ENCODE measurements at places on chromosomes 1 and 21.

DNA sequence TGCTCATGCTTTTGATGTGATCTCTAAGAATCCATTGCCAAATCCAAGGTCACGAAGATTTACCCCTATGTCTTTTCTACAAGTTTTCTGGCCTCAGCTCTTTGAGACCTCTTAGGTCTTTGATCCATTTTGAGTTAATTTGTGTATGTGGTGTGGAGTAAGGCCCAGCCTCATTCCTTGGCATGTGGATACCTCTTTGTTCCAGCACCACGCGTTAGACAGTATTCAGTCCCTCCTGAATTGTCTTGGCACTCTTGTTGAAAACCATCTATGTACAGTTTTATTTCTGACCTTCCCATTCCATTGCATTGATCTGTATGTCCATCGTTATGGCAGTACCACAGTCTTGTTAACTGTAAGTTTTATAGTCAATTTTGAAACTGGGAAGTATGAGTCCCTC lies 8.0 kb upstream of the FTCD start:
- no peak for DNase-seq

- no peak for DNase-seq
These were observed 8.8 kb upstream of the REN start for GRCh38 chr1:204174958-204175357.

DNA sequence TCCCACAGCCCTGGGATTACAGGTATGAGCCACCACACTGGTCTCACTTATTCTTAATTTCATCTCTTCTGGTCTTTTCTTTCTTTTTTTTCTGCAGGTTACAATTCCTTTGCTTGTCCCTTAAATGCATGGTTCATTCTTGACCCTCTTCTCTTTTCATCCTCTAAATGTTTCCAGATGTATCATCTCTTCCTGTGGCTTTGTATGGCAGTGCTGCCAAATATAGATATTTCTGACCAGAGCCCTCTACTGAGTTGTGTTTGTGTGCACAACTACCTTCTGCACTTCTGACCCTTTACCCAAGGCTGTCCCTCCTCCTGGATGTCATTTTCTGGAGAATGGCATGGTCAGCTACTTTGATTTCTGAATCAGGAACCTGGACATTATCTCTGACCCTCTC lies 32.5 kb downstream of the OLFML3 start:
- DNase-seq, result no peak

DNA sequence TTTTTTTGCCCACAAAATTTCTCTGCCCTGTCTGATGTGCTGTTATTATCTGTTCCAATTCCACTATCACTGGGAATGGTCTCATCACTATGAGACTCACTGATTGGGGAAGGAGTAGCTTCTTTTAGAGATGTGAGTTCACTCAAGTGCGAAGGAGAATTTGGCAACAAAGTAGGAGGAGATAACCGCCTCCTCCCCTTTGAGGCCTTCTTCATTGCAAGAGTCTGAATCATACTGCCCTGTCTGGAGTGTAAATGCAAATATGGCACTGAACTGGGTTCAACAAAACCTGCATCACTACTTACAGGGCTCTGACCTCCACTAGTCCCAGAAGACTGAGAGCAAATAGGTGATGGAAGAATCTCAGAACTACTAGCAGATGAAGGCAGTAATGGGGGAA lies 83.4 kb downstream of the ASH1L start:
- DNase-seq, result no peak

GRCh38 chr1:4526747-4527146 lies 127.7 kb upstream of the AJAP1 start:
- DNase-seq, result no peak

GRCh38 chr1:222791006-222791710 lies 23.7 kb upstream of the DISP1 start:
- no peak for DNase-seq

- no peak for DNase-seq
These were observed 5.3 kb upstream of the DPH5 start for GRCh38 chr1:101030881-101031280.

DNA sequence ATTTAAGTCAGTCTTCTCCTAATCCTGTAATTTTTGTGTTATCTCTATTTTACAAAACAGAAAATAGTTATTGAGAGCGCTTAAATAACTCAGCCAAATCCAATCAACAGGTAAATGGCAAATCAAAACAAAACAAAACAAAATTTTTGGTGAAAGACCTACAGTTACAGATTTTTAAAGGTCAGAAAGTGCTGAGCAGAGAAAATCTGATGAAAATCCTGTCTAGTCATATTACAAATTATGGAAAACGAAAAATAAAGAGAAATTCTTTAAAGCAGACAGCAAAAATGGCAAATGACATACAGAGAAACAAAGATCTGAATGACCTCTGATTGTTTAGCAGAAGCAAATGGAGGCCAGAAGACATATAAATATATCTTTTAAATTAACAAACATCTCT lies 482.4 kb downstream of the PCP4 start:
- no peak for DNase-seq

- DNase-seq, result no peak
These were observed 24.3 kb downstream of the CAMK1G start for GRCh38 chr1:209607795-209608178.

DNA sequence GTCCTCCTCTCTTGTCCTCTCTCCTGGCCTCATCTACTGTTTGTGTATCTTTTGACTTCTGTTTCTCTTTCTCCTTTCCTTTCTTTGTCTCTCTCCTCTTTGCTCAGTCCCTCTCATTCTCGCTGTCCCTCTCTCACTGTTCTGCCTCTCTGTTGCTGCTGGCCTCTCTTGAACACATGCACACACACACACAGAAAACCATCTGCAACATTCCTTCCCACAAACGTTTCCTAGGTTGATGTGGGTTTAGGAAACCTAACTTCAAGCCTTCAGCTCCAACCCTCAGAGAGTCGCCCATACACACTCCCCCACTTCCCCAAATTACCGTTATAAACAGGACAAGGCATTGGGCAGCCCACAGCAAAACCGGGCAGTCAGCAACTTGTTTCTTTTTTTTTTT lies 10.9 kb upstream of the SSBP3 start:
- no peak for DNase-seq

GRCh38 chr1:84800090-84801073 lies 92.6 kb downstream of the LPAR3 start:
- DNase-seq, result no peak

GRCh38 chr1:218702775-218703174 lies 357.6 kb downstream of the TGFB2 start:
- no peak for DNase-seq

GRCh38 chr21:14926186-14926585 lies 138.6 kb downstream of the NRIP1 start:
- no peak for DNase-seq

- no peak for DNase-seq
These were observed 28.8 kb downstream of the MEF2D start for GRCh38 chr1:156471496-156472490.

DNA sequence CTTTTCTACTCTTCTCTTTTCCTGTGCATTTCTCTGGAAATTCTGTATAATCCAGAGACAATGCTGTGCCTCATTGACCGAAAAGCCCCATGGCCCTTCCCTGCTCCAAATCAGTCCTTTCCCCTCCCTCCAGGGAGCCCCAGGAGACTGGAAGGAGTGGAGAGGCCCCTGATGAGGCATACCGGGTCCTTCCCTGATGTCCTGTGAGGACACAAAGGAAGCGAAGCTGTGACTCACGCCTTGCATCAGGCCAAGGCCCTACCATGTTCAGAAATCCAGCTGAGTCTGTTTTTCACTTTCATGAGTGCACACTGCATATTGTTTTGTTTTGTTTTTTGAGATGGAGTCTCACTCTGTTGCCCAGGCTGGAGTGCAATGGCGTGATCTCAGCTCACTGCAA lies 38.7 kb upstream of the BECN2 start:
- DNase-seq, result no peak

DNA sequence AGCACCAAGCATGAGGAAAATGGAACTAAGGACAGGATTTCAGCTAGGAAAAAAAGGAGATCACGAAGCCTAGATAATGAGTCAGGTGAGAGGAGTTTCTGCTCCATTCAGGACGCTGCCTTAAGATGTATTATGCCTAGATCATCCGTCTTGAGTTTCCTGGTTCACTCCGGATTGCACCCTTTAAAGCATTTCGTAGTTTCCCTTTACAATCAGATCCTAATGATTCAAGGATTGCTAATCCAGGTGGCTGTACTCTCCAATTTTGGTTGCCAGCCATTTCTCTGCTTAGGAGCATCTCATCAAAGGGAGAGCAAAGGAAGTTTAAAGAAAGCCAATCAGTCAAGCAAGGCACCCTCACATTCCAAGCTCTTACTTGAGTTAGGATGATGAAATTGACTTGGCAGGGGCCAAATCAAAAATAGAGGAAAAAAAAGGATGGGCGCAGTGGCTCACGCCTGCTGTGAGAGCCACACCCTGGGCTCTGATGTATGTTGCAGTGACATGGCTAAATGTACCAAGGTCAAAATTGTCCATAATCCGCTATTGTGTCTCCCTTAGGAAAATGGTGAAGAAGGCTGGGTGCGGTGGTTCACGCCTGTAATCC lies 156.9 kb upstream of the SOD1 start:
- no peak for DNase-seq

GRCh38 chr1:166253076-166253779 lies 86.4 kb upstream of the FAM78B start:
- DNase-seq, result no peak

DNA sequence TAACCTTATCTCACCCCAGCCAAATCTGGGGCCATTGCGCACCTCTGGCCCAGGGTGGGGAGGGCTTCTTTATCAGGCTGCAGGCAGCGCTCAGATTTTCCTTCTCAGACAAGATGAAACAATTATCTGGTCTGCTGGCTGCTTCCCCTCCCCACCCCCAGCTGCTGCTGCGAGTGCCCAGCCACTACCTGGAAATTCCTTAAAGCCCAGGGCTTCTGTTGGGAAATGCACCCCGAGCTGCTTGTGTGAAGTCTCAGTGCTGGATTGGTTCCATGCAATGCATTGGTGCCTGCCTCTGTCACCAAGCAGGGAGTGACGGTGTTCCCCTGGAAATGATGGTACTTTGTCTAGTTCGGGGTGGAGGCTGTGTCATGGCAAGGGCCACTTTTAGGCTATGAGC lies 18.5 kb upstream of the ACTL8 start:
- no peak for DNase-seq

GRCh38 chr1:156920233-156921052 lies at the start of gene LRRC71:
TSS of gene LRRC71 (plus strand) at chr1:156920632. CDS start at chr1:156920804, 172 bp downstream.
- peak; percentile 47 for DNase-seq

DNA sequence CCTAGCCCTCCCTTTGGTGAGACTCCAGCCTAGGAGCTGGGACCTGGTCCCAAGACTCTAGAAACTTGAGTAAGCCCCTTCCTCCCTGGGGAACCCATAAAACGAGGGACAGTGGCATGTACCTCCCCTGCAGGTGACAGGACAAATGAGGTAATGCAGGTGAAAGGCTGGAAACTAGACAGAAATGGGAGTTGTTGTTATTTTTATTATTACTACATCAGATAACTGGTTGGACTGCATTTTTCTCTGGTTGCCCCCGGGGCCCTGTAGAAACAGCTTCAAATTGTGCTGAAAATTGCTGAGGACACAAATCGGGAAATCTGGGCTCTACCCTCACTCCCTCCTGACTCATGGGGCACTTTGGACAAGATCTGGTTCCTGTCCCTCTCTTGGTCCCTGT lies 132.3 kb upstream of the WNT4 start:
- no peak for DNase-seq

DNA sequence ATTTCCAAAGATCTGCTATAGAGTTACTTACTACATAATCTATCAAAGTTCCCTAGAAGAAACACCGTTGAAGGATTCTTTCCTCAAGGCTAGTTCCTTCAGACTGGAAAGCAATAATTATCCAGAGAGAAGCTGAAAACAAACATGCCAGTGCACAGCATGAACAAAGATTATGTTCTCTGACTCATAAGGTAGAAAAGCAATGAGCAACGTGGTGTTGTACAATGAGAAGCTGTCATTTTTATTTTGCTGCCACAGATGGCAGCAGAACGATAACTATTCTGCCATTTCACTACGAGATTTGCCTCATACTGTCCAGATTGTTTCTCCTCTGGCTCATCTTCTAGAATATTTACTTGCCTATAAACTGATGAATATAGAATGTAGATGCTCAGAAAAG lies 10.7 kb downstream of the EXTL2 start:
- no peak for DNase-seq

- DNase-seq, result no peak
These were observed 47.7 kb upstream of the HP1BP3 start for GRCh38 chr1:20834780-20835179.

GRCh38 chr1:10667861-10668761 lies 128.3 kb downstream of the CASZ1 start:
- DNase-seq, result no peak

DNA sequence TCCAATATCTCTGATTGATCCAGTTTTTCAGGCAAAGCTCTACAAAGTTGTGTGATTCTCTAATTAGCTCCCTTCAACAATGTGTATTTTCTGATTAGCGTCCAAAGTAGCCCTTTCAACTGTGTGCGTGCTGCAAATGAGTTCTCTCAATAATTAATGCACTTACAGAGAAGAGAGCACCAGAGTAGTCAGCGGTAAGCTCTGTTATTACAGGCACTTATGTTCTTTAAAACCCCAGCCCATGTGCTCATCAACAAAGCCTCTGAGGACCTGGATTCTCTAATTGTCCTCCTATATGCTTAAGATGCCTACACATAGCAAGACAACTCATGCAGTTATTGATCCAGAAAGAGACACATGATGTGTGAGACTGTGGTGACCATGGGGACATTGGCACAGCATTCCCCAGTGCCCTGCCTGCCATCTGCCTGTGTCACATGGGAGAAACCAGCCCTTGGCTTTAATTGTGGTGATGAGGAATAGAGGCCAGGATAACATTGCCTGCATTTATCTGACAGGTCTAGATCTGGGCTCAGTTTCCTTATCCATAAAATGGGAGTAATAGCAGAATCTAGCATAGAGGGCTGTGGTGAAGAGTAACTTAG lies 151.7 kb downstream of the PCP4 start:
- no peak for DNase-seq

DNA sequence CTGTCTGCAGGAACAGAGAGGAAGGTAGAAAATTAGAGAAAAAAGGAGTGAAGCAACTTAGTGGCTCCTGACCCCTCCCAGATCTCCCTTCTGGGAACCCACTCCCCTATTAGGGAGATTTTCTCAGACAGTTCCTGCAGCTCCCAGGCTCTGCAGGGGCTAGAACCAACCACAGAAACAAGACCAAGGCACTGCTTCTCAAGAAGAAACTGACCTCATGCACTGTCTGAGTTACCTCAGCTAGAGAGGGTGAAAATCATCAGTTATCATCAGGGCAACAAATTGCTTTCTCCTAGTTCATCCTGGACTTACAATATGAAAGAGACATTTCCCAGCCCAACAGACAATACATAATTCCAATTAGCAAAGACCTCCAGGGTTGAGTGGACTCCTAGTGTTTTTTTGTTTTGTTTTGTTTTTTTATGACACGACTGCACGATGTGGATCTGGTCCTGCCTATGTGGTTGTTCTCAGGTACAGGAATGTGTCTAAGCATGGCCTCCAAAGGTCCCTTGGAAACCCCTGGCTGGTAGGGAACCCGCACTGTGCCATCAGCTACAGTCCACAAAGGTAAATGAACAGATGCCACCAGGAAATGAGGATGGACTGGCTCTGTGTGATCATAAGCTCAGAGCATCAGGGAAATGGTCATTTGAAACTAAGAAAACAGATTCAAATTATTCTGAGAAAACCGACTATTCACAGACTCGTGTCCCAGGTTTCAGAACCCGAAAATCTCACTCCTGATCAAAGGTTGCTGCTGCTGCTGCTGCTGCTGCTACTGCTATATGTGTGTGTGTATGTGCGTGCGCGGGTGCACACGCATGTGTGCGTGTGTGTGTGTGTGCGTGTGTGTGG lies 65.3 kb downstream of the LAMC2 start:
- no peak for DNase-seq

GRCh38 chr1:119646521-119647227 lies 1.4 kb downstream of the ZNF697 start:
- no peak for DNase-seq

Data from T-helper 1 cell (primary cell).